ENCODE measurements at places on chromosomes 2 and 18. TPM values are rescaled to one million over a fixed set of nuclear protein-coding genes. Genes with fewer than 3 reads are reported as not detected.

GRCh38 chr2:65647249-65647842 is 214.9 kb upstream of the SPRED2 start:
- no peak for DNase-seq

DNA sequence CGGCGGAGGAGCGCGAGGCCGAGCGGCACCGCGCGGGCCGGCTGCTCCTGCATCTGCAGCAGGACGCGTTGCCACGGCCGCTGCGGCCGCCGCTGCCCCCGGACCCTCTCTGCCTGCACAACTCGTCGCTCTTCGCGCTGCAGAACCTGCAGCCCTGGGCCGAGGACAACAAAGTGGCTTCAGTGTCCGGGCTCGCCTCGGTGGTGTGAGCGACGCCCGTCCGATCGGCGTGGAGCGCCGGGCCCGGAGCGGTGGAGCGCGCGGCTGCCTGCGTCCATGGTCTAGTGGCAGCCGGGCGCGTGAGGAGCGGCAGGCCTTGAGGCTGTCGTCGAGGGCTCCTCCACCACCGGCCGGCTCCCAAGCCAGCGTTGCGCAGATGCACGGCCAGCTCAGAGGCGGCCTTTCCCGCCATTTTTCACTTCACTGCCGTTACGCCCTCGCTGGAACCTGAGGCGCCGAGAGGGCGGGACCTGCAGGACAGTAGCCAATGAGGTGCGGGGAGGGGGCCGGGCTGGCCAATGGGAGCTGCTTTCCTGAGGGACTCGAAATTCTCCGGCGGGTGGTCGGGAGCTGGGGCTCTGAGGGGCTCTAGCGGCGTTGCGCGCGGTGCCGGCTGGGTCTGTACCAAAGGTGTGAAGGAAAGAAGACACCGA is 1.9 kb downstream of the TLX2 start:
- peak; percentile 82 for DNase-seq

DNA sequence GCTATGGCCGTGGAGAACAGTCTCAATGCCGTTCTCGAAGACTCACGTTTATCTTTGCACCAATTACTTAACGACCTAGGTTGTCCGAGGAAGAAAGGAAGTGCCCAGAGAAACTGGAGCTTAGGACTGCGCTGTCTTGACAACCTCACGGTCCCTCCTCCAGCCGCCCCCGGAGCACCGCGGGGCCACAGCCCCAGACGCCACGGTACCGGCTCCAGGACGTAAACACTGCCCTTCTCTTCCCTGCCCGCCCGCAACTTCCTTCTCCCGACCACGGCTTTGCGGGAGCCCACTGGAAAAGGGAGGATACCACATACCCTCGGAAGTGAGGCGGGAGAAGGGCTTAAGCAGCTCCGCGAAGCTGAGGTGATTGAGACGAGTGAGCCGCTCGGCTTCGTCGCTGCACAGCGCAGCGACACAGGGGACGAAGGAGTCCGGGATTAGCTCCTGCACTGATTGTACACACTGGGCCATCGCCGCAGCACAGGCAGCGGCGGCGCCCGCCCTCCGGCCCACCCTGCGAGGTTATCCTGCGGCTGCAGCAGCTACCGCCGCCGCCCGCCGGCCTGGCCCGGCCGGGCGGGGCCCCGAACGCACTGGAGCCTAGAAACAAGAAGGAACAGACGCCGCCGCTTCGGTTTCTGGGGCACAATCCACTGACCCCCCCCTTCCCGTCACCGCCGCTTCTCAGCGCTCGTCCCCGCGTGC is 483 bp downstream of the TRAPPC8 start:
- no peak for DNase-seq

DNA sequence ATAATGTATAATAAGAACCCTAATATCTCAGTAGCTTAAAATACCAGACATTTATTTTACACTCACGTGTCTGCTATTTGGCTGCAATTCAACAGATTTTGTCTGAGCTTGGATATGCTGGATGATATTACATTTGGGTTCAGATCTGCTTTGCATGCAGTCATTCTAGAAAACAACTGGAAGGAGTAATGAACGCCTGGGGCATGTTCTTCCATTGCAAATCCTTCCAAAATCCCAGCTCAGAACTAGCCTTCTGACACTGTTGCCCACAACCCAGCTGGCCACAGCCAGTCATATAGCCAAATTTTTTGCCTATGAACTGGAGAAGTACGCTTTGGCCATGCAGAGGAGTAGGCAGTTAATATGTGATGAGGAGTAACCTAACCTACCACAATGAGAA is 597.8 kb upstream of the VRK2 start:
- DNase-seq: no peak

DNA sequence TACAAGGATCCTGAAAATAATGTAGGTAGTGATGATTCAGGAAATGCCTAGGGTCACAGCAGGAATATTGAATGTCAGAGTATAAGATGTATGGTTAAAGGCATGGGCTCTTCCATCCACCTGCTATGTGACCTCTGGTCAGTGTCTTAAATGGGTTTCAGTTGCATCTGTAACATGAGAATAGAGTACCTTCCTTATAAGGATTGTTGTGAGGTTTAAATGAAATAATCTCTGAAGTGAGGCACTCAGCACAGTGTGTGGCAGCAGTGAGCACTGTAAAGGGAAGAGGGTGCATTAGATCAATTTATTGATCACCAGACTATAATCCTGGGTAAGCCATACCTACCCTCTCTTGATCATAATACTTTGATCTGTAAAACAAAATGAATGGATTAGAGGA is 319.1 kb downstream of the SLC4A3 start:
- no peak for DNase-seq

GRCh38 chr2:64142741-64143168 is 1.5 kb downstream of the PELI1 start:
- no peak for DNase-seq

DNA sequence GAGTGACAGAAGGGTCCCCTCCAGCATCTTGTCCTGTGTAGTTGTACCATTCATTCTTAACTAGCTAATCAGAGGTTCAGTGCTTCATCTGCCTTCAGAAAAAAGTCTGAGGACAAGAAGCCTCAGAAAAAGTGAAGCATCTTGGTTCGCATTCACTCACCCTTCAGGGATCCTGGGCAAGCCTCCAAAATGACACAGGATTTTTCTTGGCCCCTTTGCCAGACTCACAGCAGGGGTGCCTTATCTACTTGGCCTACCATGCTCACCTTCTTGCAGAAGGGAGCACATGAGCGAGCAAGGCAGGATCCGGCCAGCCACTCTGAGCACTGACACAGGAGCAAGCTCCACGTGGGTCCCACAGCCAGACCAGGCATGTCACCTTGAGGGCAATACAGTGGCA is 43.1 kb upstream of the XDH start:
- DNase-seq: peak; percentile 30

- peak; percentile 55 for DNase-seq
Measured at GRCh38 chr2:10406016-10406415, 42.1 kb downstream of the ODC1 start.

DNA sequence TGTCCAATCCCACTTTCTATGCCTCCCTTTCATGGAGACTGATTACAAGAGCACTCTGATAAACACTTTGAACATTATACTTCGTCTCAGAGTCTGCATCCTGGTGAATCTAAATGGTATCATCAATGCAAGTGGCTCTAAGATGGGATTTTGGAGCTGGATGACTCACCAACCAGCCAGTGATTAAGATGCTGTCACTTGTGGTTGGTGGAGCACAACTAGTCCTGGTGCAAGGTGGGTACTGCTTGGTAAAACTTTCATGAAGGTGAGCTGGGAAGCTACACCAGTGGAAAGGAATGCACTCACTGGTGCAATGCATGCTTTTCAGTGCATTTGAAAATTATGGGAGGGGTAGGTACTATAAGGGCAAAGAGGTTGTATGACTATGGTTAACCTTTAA is 137.7 kb upstream of the TRIB2 start:
- DNase-seq: no peak

Gene LIMS4
- 3.7 TPM for total RNA-seq

Gene CAPN14
- 0.35 TPM for total RNA-seq

Gene CDK15
- 0.35 TPM for total RNA-seq

Gene NEU2
- total RNA-seq: not detected

Gene EVA1A
- total RNA-seq: 0.84 TPM

Gene RAX
- total RNA-seq: not detected

Gene DOK6
- total RNA-seq: 6.3 TPM

Gene STK25
- 97.4 TPM for total RNA-seq

Gene HES6
- 4.3 TPM for total RNA-seq

All from Right ventricle myocardium inferior (tissue), 1 donor.